ENCODE measurements at places on chromosomes 1 and 21. TPM values are rescaled to one million over a fixed set of nuclear protein-coding genes. Genes with fewer than 3 reads are reported as not detected.

DNA sequence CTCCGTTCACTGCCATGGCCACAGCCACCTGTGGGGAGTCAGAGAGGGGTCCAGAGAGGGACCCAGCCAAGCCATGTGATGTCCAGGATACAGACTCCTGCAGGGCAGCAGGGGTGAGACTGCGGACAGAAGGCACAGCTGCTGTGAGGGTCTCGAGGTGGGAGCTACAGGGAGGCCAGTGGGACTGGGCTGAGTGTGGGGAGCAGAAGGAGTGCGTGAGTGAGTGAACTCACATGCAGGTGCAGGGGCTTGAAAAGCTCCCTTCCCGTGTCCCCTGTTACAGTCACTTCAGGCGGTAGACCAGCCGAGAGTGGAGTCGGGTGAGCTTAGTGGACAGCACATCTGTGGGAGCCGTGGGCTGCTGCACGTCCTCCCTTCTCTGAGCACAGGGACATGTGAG, 42.4 kb downstream of the S100B start:
- no peak for DNase-seq

DNA sequence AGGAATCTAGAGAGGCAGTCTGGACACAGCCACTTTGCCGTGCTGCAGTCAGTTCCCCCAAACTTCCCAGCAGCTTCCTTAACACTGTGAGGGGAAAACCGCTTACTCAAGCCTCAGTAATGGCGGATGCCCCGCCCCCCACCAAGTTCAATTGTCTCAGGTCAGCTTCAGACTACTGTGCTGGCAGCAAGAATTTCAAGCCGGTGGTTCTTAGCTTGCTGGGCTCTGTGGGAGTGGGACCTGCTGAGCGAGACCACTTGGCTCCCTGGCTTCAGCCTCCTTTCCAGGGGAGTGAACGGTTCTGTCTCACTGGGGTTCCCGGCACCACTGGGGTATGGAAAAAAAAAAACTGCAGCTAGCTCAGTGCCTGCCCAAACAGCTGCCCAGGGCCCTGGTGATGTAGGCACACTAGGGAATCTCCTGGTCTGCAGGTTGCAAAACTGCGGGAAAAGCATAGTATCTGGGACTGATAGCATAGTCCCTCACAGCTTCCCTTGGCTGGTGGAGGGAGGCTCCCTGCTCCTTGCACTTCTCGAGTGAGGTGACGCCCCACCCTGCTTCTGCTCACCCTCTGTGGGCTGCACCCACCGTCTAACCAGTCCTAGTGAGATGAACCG, 23.7 kb upstream of the HFM1 start:
- no peak for DNase-seq

DNA sequence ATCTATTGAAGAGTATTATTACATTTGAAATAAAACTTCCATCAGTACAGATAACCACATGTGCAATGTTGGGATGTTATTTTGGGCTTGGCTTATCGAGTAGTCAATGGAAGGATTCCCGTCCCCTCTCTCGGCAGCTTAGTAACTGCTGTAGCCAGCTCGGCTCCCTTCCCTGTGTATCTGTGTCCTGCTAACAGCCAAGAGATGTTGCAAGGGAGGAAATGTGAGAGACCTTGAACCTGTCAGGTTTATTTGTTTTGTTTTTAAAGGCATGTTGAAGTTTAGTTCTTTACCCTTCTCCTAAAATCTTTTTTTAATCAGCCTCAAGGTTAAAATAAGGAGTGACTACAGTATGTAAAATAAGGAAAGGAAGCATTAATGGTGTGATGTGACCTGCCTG, 13.6 kb upstream of the TARS2 start:
- no peak for DNase-seq

DNA sequence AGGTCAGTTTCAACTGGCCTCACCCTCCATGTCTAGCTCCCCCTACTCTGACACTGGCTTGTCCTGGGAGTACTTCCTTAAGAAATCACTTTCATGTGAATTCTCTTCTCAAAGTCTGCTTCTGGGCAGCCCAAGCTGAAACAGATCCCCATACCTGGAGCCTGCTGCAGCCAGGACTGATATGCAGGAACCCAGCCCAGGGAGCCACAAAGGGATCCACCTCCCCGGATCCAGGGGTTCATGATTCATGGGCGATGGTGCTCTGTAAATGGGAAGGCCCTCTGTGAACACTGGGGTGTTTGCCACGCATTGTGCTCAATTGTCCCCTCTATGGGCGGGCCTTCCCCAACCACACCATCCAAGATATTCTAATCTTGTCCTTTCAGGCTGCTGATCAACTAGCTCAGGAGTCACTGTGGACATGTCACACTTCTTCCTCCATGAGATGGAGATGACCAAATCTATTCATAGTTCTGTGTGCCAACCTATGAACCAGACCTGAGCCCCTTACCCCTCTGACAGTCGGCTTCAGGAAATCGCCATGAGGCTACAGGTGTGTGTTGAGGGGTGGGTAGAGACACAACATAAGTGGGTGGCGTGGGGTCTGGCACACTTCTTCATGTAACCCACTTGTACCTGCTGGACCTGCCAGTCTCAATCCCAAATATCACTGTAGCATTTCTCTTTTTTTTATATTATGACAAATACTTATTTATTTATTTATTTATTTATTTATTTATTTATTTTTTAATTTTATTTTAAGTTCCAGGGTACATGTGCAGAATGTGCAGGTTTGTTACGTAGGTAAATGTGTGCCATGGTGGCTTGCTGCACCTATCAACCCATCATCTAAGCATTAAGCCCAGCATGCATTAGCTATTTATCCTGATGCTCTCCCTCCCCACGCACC, 41.8 kb downstream of the RUNX3 start:
- DNase-seq = no peak

- DNase-seq = peak; percentile 32
Measured at GRCh38 chr21:16773206-16773605, 739.6 kb upstream of the CXADR start.

DNA sequence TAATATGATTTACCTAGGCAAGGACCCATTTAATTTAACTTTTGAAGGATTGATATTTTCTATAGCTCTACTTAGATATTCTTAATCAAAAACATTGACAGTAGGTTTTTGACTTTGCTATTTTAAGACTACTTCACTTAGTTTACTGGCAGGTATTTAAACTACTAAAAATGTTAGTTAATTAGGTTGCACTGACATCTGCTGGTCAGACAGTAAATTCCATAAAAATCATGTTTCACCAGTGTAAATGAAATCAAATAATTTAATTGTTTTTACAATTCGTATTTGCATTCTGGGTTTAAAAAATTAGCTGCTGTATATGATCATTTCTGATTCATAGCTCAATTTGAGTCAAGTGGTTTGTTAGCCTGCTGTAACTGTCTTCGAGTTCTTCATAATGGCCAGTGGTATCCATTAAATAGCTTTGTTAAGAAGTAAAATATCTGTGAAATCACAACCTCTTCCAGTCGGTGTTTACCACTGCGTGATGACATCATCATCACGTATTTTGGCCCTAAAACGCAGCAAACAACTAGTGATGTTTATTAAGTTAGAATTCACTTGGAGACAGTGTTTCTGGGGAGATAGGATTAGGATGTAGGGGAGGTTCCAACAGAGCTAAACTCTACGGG, 26.2 kb downstream of the EXTL2 start:
- peak; percentile 78 for DNase-seq

DNA sequence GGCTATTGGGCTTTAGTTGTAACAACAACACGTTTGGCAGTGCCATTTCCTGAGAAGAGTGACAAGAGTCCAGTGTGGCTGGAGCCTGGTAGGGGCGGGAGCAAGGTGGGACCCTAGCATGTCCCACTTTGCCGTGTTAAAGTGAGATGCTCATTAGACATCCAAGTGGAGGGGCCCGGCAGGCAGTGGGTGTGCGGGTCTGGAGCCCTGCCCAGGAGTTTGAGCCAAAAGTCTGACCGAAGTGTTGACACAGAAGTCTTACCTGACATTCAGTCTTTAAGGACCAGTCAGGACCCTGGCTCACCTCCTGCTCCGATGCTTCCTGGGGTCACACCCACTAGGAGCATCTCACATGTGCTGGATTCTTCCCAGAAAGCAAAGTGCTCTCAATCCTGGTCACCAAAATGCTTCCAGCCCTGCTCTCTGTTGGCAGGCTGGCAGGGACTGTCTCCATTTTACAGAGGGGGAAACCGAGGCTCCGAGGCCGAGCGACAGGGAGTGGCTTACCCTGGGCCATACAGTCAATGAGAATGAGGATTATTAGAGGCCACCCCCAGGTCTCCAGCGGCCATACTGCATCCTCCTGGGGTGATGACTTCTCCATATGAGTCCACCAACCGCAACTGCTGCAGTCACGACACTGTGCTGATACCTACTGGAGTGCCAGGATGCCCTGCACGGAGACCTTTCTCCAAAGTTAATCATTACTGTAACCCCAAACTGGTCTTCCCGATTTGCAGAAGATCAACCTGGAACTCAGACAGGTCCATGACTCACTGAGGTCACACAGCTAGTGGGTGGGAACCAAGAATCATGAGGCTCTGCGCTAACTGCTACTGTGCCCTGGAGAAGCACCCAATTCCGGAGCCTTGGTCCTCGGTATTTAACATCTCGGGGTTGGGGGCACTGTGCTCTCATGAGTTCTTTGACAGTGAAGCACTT, 112.7 kb downstream of the PRDM2 start:
- DNase-seq = no peak

- peak; percentile 2 for DNase-seq
Measured at GRCh38 chr1:192053531-192053971, 104.7 kb upstream of the RGS18 start.

- DNase-seq = peak; percentile 51
Measured at GRCh38 chr1:244545511-244545910, 84.4 kb downstream of the CATSPERE start.

DNA sequence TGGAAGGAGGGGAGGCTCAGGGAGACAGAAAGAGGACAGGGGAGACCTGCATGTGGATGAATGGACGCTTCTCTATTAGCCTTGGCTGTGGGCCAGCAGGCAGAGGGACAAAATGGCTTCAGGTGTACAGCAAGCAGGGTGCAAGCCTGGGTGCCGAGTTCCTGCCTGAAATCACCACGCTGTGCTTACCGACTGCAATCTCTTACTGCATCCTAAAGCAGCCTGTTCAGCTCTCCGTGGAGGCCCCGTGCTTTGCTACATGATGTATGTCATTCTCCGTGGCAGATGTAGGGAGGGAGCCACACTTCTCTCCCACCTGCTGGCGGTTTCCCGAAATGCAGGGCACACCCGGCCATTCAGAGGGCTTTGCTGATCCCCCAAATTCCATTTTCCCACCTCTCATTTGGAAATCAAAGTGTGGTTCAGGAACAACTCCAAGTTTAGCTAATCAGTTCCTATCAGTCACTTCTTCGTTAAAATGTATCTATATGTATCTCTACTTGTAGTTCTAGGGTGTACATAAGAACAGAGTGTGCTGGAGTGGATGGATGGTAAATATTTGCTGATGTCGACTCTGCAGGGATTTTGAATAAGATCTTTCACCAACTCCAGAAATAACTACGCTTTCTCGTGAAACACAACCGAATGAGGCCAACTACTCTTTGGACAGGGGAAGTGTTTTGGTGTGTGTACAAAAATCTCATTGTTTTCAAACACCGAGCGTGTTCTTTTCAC, 122.3 kb upstream of the BACE2 start:
- no peak for DNase-seq

- DNase-seq = no peak
Measured at GRCh38 chr1:155951753-155952504, 10.5 kb downstream of the RXFP4 start.

GRCh38 chr1:202158810-202159533, 1.4 kb downstream of the PTPN7 start:
- DNase-seq = no peak

GRCh38 chr1:107473065-107473464, 332.2 kb downstream of the NTNG1 start:
- no peak for DNase-seq

DNA sequence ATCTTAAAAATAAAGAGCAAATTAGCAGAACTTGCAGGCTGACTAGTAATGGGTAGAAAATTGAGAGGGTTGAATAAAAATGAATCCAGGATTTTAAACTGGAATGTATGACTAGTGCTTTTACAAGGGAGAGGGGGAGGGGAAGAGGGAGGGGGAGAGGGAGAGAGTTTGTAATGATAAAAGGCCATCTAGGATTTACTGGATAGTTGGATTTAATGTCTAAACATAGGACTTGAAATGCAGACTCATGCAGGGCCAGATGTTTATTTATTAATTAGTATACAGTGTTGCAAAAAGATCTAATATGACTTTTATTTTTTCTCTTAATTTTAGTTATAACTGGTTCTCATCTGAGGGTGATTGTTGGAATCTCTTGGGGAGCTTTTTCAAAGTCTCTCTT, 4.3 kb downstream of the ZNF326 start:
- no peak for DNase-seq

DNA sequence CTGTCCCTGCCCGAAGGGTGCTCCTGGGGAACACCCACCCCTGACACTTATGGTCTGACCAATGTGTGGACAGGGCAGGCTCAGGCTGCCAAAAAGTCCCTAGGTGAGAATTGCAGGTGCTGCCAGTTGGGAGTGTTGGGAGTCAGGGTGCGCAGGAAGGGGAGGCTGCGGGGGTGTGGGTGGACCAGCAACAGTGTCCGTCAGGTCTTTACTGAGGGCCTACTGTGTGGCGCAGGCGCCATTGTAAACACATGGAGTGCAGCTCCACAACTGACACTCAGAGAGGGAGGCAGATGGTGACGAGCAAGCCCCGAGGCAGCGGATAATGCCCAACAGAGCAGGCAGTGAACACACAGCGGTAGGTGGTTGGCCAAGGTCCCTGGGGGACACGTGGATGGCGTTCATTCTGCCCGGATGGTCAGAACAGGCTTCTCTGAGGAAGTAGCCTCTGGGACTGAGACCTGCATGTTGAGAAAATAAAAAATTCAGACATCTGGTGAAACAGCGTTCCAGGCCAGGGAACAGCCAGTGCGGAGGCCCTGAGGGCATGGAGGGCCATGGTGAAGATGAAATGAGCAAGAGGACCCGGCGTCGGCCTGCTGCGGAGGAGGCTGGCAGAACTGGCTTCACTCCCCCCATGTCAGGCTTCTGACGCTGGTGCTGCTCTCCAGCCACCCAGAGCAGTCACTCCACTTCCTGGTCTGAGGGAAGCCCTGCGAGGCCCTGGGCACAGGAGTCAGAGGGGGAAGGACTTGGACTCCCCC, 136.2 kb upstream of the ZBTB40 start:
- DNase-seq = no peak

DNA sequence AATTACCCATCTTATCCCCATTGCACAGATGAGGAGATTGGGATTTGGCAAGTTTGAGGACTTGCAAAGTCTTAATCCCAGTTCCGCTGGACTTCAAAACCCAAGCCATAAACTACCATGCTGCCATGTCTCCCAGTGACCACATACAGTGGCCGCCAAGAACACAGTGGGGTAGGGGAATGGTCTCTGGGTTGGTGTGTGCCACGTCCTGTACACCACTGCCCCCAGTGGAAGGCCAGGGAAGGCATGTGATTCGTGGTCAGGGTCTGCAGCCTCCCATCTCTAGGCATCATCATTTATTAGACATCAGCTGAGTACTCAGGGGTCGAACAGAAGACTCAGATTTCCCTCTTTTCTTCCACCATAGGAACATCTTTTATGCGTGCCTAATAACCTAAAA, 76.0 kb downstream of the MAN1C1 start:
- no peak for DNase-seq

Gene ADORA3
- total RNA-seq = not detected

Gene F3
- 24.0 TPM for total RNA-seq

Gene PRR9
- not detected for total RNA-seq

Gene PEX11B
- 33.4 TPM for total RNA-seq

Gene INTS7
- total RNA-seq = 34.7 TPM
